NCI-H1092 (cell line): ENCODE measurements at places on chromosomes 1 and 21.

DNA sequence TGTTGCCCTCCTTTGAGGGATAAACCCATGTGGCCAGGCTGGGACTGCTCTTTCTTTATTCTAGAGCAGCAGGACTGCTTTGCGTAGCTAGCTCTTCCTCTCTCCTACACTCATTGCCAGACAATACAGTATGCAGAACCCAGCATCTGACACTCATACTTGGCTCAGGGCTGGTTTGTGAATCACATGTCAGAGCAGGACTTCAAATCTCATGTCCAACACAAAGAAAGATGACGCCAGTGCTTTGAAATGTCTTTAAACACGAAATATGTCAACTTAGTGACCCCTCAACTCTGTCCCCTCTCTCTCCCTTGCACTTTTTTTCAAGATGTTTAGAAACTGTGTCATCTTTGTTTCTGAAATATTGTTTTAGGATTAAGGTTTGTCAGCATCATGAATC lies 135.0 kb downstream of the TGFB2 start:
- no peak for DNase-seq

- no peak for DNase-seq
Observed at GRCh38 chr1:210124736-210125135, 107.9 kb upstream of the SERTAD4 start.

DNA sequence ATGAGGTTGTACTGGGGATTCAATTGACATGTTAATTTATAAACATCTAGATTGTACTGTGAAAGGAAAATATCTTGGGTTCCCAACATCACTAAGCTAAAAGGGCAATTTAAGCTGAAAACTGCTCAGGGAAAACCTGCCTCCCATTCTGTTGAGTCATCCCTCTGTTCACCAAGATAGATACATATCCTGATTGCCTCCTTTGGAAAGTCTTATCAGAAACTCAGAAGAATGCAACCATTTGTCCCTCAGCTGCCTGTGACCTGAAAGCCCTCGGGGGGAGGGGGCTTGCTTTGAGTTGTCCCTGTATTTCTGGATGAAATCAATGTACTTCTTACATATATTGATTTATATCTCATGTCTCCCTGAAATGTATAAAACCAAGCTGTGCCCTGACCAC lies 187.0 kb upstream of the ETV3 start:
- no peak for DNase-seq

DNA sequence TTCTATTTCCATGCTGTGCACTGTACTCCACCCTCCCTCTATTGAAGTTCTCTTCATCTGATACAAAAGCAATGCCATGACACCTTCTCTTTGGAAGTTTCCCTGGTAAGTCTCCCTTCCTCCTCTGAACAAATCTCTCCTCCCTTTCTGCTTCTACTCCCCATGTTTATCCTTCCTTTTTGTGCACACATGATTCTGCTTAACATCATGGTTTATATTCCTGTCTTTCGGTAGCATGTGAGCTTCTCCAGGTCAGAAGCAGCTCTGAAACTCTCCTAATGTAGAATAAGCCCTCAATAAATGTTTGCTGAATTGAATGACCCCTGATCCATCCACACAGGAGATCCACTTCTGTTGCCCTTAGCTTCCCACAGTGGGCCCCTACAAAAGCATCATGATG lies 328.6 kb downstream of the PLPP3 start:
- no peak for DNase-seq

GRCh38 chr21:33383056-33383888 lies 19.9 kb upstream of the IFNGR2 start:
- DNase-seq = no peak

DNA sequence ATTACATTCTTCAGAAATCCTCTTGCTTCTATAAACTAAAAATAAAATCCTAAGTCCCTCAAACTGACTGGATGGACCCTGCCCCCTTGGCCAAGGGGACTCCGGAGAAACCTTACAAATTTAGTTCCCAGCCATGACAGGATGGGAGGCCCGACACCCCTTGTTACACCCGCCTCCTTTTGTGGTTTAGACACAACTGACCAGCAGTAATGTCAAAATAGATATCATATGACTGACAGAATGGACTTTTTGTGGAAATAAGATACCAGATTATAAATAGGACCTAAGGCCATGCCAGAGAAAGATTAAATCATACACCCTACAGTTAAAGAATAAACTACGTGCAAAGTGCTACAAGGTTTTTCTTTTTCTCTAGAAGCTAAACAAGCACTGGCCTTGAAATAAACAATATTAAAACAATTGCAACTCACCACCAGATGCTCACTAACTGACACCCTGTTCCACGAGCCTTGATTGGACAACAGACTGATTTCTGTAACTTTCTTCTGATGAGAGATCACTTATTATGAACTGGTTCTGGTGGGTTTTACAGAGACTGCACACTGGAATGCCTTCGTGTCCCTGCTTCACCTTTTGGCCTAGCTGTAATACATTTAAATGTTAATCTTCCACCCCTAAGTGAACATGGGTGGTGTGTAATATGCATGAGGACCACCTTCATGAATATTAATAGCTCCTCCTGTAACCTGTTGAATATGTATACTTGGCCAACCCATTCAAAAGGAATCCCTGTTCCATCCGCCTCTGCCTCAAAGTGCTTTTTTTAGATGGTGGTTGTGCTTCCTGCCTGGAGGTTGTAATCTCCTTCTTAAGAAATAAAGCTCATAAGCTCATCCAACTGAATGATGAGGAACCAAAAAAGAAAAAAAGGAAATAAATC lies 99.6 kb downstream of the ODF2L start:
- no peak for DNase-seq

DNA sequence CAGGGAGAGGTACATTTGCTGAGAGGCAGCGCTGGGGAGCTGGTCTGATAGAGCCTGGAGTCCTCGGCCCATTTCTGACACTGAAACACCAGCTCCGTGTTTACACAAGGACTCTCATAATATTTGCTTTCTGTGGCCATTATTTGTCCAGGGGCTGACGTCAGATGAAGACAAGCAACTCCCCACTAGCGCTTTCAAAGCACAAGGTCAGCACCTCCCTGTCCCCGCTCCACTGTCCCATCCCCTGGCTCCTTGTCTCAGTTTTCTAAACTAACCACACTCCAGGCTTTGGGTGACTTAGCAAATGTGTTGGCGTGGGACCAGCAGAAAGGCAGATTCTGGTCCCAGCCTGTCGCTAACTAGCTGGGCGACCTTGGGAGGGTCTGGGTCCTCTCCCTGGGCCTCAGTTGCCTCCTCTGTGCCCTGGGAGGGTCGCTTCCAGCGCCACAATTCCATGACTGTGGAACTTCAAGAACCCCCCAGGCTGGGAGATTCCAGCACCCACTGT lies 37.4 kb upstream of the ZBTB40 start:
- peak; percentile 71 for DNase-seq

DNA sequence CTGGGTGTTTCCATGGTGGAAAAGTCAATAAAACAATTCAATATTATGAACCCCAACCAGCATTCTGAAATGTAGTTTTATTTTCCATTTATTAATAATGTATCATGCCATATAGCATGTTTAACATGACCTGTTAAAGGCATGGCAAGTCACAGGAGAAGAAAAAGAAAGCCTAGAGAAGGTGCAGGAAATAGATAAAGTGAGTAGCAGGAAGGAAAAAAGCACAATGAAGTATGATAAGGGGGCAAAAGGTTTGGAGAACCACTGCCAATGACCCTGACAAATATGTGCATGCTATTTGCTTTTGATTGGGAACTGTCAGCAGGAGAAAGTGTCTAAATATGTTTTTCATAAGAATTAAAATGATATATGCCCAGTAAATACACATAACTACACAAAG lies 85.6 kb downstream of the HMCN1 start:
- no peak for DNase-seq

DNA sequence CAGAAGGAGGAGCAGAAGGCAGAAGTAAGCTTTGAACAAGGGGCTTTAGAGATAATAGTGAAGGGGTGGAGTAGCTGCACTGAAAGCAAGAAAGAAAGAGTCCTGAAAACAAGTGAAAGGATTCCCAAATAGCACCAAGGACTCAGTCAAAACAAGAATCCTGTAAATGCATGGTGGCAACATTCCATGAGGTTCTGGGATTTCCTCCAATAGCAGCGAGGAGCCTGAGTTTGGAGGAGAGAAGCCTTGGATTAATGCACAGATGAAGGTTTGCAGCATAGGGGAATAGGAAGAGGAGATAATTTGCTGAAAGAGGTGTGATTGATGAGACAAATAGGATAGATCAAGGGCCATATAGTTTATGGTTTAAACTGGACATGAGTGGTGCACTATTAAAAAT lies 10.9 kb downstream of the KRTAP22-2 start:
- no peak for DNase-seq
